Thoracic aorta (tissue), 2 donors: ENCODE measurements at places on chromosomes 1 and 21.

GRCh38 chr1:244614113-244614836 lies 38.7 kb upstream of the DESI2 start:
- DNase-seq = no peak

DNA sequence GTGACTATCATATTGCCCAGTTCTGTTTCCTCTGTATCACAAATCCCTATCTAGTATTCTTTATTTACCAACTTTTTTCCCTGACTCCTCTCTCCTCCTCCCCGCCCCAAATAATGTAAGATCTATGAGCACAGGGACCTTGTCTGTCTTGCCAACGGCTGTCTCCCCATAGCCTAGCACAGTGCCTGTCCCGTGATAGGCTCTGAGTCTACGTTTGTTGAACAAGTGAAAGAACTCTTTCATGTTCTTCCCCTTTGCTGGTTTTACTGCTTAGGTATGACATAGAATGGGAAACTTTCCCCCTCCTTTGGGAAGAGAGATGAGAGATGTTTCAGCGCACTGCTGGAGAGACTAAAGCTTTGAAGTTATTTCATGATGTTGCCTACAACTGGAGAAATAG lies 367.0 kb downstream of the PRDM2 start:
- no peak for DNase-seq

GRCh38 chr1:5343256-5344020 lies 648.8 kb downstream of the NPHP4 start:
- DNase-seq = no peak

- DNase-seq = no peak
Observed at GRCh38 chr1:904310-904950, 19.3 kb upstream of the SAMD11 start.

DNA sequence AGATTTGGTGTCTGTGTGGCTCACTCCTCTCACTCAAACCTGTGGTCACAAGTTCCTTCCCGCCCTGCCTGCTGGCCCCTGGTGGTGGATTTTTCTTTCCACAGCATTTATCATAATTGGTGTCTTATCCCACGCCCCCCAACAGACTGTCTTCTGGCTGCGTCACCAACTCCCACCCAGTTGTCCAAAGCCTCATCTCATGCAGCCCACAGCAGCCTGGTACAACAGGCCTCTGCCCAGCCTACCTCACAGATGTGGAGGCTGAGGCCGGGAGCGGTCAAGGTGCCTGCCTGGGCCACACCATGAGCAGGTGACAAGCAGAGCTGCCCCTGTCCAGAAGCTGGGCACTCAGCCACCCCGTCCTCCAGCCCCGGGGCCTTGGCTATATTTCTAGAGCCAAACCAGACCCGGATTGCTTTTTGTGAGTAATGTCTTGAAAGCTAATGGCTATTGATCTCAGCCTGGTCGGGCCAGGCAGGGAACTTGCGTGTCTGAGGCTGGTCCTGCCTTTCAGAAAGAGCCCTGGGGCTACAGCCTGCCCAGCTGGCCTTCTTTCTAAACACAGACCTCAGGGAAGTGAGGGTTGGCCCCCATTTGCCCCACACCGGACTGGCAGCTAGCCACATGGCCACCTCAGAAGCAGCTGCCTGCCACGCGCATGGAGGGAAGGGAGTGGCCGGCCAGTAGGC lies 2.6 kb downstream of the KCNAB2 start:
- DNase-seq = no peak

GRCh38 chr1:51794260-51794659 lies 84.3 kb downstream of the NRDC start:
- no peak for DNase-seq

GRCh38 chr1:32881871-32882850 lies 4.1 kb upstream of the HPCA start:
- no peak for DNase-seq

DNA sequence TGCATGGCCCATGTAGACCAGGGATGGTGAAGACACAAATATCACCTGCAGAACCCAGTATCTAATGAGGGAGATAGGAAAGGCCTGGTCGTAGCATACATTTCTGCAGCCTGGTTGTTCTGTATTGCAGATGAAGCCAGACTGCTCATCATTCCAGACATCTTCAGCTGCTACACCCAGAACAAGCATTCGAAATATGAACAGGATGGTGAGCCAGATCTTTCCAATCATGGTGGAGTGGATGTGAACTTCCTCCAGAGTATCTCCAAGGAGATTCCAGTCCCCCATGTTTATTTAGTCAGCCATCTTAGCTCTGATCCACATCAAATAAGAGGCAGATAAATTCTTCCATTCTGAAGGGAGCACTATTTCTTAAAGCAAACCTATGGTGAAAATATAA lies 2.7 kb upstream of the MYCBP start:
- DNase-seq = no peak

- DNase-seq = no peak
Observed at GRCh38 chr1:111204201-111204982, 3.9 kb upstream of the DENND2D start.
